Hypothalamus (tissue), 51 donors: ENCODE measurements at places on chromosomes 2 and 18.

GRCh38 chr2:238462782-238463396 lies 36.2 kb downstream of the ASB1 start:
- DNase-seq, result no peak

DNA sequence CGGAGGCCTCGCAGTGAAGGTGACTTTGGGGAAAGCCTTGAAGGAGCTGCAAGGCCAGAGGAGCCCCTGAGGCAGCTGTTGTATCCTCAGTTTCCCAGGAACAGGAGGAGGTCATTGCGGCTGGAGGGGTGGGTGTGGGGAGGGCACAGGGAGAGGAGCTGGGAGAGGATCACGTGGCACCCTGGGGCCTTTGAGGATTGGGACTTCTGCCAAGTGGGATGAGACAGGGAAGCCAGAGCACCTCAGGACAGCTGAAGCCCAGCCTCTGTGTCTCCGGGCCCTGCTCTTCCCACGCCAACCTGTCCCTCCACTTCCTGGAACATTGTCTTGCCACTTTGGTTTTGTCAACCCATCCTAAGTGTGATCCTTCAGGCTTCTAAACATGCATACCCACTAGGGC lies 19.4 kb upstream of the RRM2 start:
- DNase-seq, result no peak

- DNase-seq, result no peak
Measured at GRCh38 chr18:31206787-31207381, 44.2 kb upstream of the DSC1 start.

DNA sequence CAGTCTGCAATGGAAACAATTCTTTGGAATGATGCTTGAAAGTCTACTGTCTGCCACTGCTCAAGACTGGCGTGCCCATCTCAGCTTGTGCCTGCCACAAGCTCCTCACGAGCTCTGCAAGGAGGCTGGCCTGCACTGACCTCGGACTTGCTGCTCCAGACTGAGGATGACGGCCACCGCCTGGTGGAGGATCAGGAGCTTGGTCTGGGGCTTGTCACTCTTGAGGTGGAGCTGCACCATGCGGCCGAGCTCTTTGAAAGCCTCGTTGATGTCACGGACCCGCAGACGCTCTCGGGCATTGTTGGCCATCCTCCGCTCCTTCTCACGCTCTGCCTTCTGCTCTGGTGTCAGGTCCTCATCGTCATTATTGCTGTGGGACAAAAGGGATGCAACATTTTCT lies 269.4 kb upstream of the CCDC68 start:
- no peak for DNase-seq

DNA sequence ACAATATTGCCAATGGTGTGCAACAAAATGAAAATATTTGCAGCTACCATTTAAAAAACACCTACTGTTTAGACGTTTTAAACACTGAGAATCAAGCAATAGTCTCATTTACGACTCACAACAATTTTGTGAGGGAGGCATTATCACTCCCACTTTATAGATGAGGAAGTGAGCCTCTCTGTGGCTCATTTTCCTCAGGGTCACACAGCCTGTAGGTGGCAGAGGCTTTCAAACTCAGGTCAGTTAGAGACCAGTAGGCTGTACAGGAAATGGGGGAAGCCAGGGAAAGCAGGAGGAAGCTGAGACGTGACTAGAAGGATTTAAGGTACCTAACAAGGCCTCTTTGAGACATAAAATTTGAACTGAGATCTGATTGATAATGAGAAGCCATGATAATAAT lies 95.0 kb upstream of the ZNF521 start:
- no peak for DNase-seq

- DNase-seq, result no peak
Measured at GRCh38 chr18:6370410-6370809, 44.3 kb downstream of the L3MBTL4 start.
